ENCODE measurements at places on chromosomes 1 and 21. TPM values are rescaled to one million over a fixed set of nuclear protein-coding genes. Genes with fewer than 3 reads are reported as not detected.

Gene HES4
- 6.2 TPM for total RNA-seq

Gene CACNA1S
- not detected for total RNA-seq

Gene SPRR1A
- total RNA-seq, result not detected

Gene KRTAP22-2
- total RNA-seq, result not detected

Gene ATP1A4
- total RNA-seq, result not detected

Gene PFKFB2
- total RNA-seq, result 6.7 TPM

Gene TARBP1
- total RNA-seq, result 28.8 TPM

Gene PIK3R3
- 7.4 TPM for total RNA-seq

Gene MEX3A
- total RNA-seq, result 3.3 TPM

Gene PGD
- total RNA-seq, result 31.8 TPM

Gene KDF1
- total RNA-seq, result not detected

Gene PPP1R8
- 46.5 TPM for total RNA-seq

Gene DTL
- 1.8 TPM for total RNA-seq

Gene CTTNBP2NL
- 28.8 TPM for total RNA-seq

Gene KRTAP10-3
- total RNA-seq, result not detected

Gene RPS8
- 927 TPM for total RNA-seq

Gene SAMSN1
- total RNA-seq, result not detected

Gene F13B
- total RNA-seq, result not detected

Gene OR10J1
- total RNA-seq, result not detected

Gene SLC44A3
- 0.65 TPM for total RNA-seq

Gene NLRP3
- total RNA-seq, result 2.4 TPM

Gene G0S2
- 23.6 TPM for total RNA-seq

Gene RGS4
- total RNA-seq, result 822 TPM

Gene TRIM45
- 2.4 TPM for total RNA-seq

Gene EVA1C
- 5.8 TPM for total RNA-seq

Gene CACYBP
- 57.0 TPM for total RNA-seq

Gene CFHR5
- not detected for total RNA-seq

Gene SH2D1B
- total RNA-seq, result not detected

Gene POLR3C
- total RNA-seq, result 25.5 TPM

Gene PPFIA4
- 24.6 TPM for total RNA-seq

Gene GFI1
- total RNA-seq, result under 0.01 TPM

Gene ENAH
- total RNA-seq, result 132 TPM

Gene LRRC38
- total RNA-seq, result not detected

Gene SH2D2A
- total RNA-seq, result not detected

Gene EPHB2
- 58.8 TPM for total RNA-seq

Gene OR10X1
- not detected for total RNA-seq

Gene NBPF10
- 7.2 TPM for total RNA-seq

Gene HTR1D
- total RNA-seq, result not detected

Gene KLHL12
- 38.3 TPM for total RNA-seq

Gene TEX38
- not detected for total RNA-seq

Gene MMEL1
- not detected for total RNA-seq

Gene NCF2
- total RNA-seq, result not detected

Gene NENF
- 20.9 TPM for total RNA-seq

Gene CYP4Z1
- not detected for total RNA-seq

Gene KIRREL1
- total RNA-seq, result 200 TPM

Gene TPR
- 96.5 TPM for total RNA-seq

Measured in smooth muscle cell of the umbilical artery (primary cell).